HuH-7.5 (cell line): ENCODE measurements at places on chromosomes 4 and X.

DNA sequence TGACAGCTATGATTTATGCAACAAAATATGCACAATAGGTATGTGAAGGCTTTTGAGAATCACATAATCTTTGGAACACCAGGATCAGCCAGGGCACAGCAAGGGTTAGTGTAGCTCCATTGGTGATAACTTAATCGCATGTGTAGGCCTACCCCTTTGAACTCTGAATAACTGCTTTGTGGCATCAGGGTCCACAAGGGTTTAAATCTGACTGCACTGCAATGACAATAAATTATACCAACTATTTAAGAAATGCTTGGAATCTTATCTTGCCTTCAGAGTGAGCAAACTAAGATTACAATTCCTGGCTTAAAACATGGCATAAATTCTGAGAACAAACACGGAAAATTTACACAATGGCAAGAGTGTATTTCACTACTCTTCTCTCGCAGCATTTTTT lies 245.8 kb downstream of the FBXO8 start:
- no peak for DNase-seq

GRCh38 chrX:790041-790506 lies 159.5 kb downstream of the SHOX start:
- DNase-seq = no peak

- DNase-seq = no peak
Observed at GRCh38 chr4:48388525-48389154, 47.3 kb downstream of the SLAIN2 start.

- DNase-seq = no peak
Observed at GRCh38 chr4:139866276-139866962, 200.8 kb downstream of the MGST2 start.

- no peak for DNase-seq
Observed at GRCh38 chr4:76504613-76505465, 69.8 kb downstream of the SHROOM3 start.

GRCh38 chrX:15864023-15864422 lies 9.4 kb upstream of the AP1S2 start:
- no peak for DNase-seq

GRCh38 chr4:102754044-102754443 lies 6.7 kb downstream of the MANBA start:
- no peak for DNase-seq
